ENCODE measurements at places on chromosomes 3 and 15. TPM values are rescaled to one million over a fixed set of nuclear protein-coding genes. Genes with fewer than 3 reads are reported as not detected.

The UMPS gene
- 39.3 TPM for total RNA-seq

The IQCF6 gene
- not detected for total RNA-seq

The TGM5 gene
- total RNA-seq = 0.64 TPM

The PTPN9 gene
- 23.5 TPM for total RNA-seq

The NCKIPSD gene
- total RNA-seq = 37.9 TPM

The ISLR gene
- total RNA-seq = 0.13 TPM

The SLC28A2 gene
- total RNA-seq = not detected

The GMPPB gene
- total RNA-seq = 40.1 TPM

The VGLL3 gene
- total RNA-seq = 41.0 TPM

The CHRD gene
- total RNA-seq = 1.7 TPM

The KCNMB2 gene
- total RNA-seq = not detected

The GRAMD1C gene
- 2.2 TPM for total RNA-seq

The CD200R1 gene
- total RNA-seq = not detected

The CLCN2 gene
- 4.4 TPM for total RNA-seq

The TMEM266 gene
- total RNA-seq = not detected

The GRIP2 gene
- not detected for total RNA-seq

The CHST13 gene
- not detected for total RNA-seq

The CHL1 gene
- total RNA-seq = not detected

The OR5H14 gene
- total RNA-seq = not detected

The TJP1 gene
- total RNA-seq = 34.9 TPM

The PLOD2 gene
- 197 TPM for total RNA-seq

The TRIP4 gene
- 9.2 TPM for total RNA-seq

The CKMT1B gene
- total RNA-seq = not detected

The GABRR3 gene
- not detected for total RNA-seq

The CCDC14 gene
- 50.4 TPM for total RNA-seq

The GOLGA8N gene
- 2.8 TPM for total RNA-seq

The THOC7 gene
- 64.6 TPM for total RNA-seq

The CLDN1 gene
- total RNA-seq = not detected

The CCR4 gene
- total RNA-seq = not detected

The TRH gene
- total RNA-seq = not detected

The HGD gene
- 0.06 TPM for total RNA-seq

The ATP8B4 gene
- total RNA-seq = 1.0 TPM

The GP9 gene
- total RNA-seq = not detected

The ILDR1 gene
- not detected for total RNA-seq

The TMC3 gene
- not detected for total RNA-seq

The ZNF80 gene
- 0.06 TPM for total RNA-seq

The ARL8B gene
- 56.7 TPM for total RNA-seq

The TTLL13 gene
- not detected for total RNA-seq

The MAP1A gene
- 61.2 TPM for total RNA-seq

The TLR9 gene
- not detected for total RNA-seq

The FANCD2OS gene
- not detected for total RNA-seq

The DZIP1L gene
- total RNA-seq = 18.9 TPM

The MME gene
- total RNA-seq = 388 TPM

The SCN11A gene
- not detected for total RNA-seq

The MYO5C gene
- 0.26 TPM for total RNA-seq
